IMR-90 (cell line): ENCODE measurements at places on chromosomes 7 and 10. TPM values are rescaled to one million over a fixed set of nuclear protein-coding genes. Genes with fewer than 3 reads are reported as not detected.

- no peak overlapping the region for H3K27ac ChIP-seq
- H3K36me3 ChIP-seq: peaks cover 17% of the 10 kb centered on the region
- H3K4me1 ChIP-seq: peaks cover 1% of the 10 kb centered on the region; the same call in 1 of the 2 replicates
- H3K4me3 ChIP-seq: no peak overlapping the region
Observed at GRCh38 chr10:33189363-33189762, 145.1 kb downstream of the NRP1 start.

DNA sequence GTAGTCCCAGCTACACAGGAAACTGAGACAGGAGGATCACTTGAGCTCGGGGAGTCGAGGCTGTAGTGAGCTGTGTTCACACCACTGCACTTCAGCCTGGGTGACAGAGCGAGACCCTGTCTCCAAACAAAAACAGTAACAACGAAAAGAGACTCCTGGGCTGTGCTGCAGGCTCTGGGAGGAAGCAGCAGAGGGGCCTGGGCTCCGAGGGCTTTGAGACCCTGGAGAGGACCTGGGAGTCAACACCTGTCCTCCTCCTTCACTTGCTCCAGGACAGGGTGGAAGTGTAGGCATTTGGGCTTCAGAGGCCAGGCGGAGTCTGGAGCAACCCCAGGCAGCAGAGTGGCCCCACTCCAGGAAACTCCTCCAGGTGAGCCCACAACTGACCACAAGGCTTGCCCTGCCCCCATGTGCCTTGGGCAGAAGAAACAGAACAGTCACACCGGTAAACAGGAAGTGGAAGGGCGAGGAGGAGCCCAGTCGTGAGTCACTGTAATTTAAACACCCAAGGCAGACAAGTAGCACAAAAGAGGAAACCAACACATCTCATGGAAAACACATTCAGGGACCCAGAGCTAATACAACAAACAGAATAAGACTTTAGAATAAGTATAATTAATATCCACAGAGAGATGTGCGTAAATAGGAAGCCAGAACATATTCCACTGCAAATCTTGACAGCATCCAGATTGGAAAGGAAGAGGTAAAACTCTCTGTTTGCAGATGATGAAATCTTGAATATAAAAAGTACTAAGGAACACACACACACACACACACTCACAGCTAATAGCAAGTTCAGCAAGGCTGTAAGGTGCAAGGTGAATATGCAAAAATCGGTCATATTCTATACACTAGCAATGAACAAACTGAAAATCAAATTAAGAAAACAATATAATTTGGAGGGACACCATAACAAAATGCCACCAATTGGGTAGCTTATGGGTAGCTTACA, 20.5 kb upstream of the RASGEF1A start:
- no peak overlapping the region for H3K27ac ChIP-seq
- no peak for DNase-seq

- DNase-seq: peak; percentile 75
- H3K27ac ChIP-seq: peak overlapping the region; percentile 89
- H3K4me1 ChIP-seq: peaks cover 27% of the 10 kb centered on the region
- no peak overlapping the region for H3K4me3 ChIP-seq
- H3K36me3 ChIP-seq: peaks cover 17% of the 10 kb centered on the region
Observed at GRCh38 chr7:101125989-101126650, 784 bp upstream of the SERPINE1 start.

DNA sequence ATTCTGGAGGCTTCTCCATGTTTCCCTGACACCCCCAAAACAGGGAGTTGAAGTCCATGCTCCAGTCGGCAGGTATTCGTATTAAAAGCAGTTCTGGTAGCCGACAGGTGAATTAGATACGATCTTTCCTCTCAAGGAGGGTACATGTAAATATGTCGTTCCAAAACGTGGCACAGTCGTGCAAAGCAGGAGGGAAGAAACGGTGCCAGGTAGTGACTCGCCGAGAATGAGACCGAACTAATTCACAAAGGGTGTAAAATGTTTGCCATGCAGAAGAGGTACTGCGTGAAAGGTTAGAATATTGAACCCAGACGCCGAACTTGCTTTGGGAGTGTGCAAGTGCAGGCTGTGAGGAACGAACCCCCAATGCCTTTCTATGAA, 483 bp downstream of the EDRF1 start:
- H3K4me1 ChIP-seq: no peaks in the 10 kb centered on the region; the same call in 1 of the 2 replicates
- peak overlapping the region; percentile 83 for H3K27ac ChIP-seq
- no peaks in the 10 kb centered on the region for H3K27me3 ChIP-seq
- peak overlapping the region; percentile 76 for H3K4me3 ChIP-seq

GRCh38 chr7:135428011-135428410, 81.9 kb downstream of the CNOT4 start:
- DNase-seq: no peak
- H3K36me3 ChIP-seq: no peaks in the 10 kb centered on the region
- no peaks in the 10 kb centered on the region for H3K4me1 ChIP-seq

The SPDYE9 gene
- polyA plus RNA-seq: not detected in 2 replicates

The TWNK gene
- 7.5 and 7.7 TPM in 2 replicates for polyA plus RNA-seq

The GOLGA7B gene
- polyA plus RNA-seq: not detected in 2 replicates

The DPY19L1 gene
- 8.8 and 12.1 TPM in 2 replicates for polyA plus RNA-seq

The TMEM270 gene
- 0.17 TPM in 1 of 2 replicates, not detected in the other for polyA plus RNA-seq

The EXOC4 gene
- polyA plus RNA-seq: 25.4 and 31.5 TPM in 2 replicates
